GF-D8 (cell line): ENCODE measurements at places on chromosomes 16 and 17.

DNA sequence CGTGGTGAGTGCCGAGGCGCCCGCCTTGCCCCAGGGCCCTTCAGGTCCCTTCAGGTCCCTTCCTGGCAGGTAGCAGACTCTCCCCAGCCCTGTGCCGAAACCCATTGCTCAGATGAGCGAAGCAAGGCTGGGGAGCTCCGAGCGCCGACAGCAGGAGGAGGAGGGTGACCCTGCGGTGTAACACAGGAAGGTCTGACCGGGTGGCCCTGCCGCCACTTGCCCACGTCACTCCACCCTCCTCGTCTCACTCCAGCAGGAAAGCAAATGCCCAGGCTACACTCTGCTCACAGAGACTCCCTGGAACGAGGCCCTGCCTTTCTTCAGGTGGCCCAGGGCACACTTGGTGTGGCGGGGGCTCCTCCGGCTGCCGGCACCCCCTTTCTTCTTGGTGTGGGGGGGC, 57.2 kb downstream of the ACTG1 start:
- DNase-seq, result no peak

DNA sequence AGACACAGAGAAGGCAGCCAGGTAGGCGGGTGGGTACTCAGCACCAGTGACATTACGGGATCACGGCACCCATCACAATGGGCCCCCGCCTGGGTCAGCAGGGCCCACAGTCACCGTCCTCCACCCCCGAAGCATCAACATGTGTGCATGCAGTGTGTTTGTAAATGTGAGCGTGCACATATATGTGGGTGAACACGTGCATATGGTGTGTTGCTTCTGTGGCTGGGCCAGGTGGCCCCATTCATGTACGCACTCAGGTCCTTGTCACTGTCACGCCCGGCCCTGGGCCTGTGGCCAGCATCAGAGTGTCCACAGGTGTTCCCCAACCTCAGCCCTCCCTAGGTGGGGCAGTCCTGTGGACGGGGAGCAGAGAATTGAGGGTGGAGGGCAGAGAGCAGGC, 37.1 kb downstream of the TNFRSF13B start:
- DNase-seq, result no peak

GRCh38 chr16:68202091-68202519, 33.8 kb downstream of the ESRP2 start:
- no peak for DNase-seq

DNA sequence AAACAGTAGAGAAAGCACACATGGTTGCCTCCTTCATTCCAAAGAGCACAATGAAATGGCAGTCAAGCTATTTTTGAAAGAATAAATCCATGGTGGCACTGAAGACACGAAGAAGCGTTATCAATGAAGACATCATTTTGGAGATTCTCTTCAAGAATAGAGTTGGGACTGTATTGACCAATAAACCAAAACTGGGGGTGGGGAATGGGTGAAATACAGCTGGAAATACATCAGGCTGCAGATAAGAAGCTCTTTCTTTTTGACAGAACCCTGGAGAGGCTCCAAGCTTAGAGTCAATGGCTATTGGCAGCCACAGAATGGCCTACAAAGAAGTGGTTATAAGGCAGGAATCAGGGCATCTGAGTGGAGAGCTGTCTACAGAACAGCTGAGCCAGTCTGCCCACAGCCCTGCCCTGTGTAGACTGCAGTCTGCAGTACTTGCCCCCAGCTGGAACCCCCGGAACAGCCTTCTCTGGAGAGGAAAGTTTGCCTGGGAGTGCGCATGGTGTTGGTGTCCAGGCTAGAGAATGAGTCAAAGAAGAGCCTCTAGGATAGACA, 100.4 kb downstream of the STX8 start:
- DNase-seq, result no peak

- DNase-seq, result no peak
These were observed 14.8 kb downstream of the DNAI2 start for GRCh38 chr17:74288785-74289184.

- no peak for DNase-seq
These were observed 27.9 kb downstream of the CCDC57 start for GRCh38 chr17:82184761-82185160.

DNA sequence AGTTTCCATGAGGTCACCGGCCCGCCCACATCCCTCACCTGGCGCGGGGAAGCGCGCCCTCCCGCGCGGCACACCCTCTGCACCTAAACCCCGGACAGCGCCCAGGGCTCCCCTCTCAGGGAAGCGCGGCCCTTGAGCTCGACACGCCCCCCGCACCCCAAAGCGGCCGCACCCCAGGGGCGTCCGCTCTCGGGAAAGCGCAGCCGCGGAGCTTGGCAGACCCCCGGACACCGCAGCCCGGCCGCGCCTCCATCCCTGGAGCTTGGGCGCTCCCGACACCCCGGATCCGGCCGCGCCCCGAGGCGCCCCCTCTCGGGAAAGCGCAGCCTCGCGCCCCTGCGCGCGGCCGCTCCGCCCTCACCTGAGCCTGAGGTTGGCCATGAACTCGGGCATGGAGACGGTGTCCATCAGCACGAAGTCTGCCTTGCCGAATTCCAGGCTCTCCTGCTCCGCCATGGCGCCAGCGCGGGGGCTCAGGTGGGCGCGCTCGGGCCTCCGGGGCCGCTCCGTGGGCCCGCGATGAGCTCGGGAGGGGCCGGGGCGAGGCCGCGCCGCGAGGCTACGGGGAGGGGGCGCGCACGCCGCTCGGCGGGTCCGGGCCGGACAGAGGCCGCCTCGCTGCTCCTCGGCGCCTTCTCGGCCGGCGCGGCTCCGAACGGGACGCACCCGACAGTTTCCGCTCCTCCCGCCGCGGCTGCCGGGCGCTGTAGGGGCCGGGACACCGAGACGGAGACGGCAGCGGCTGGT, at the start of gene MYO1D:
Gene MYO1D (minus strand): TSS at position 708 of the 747 bp plus-strand sequence. CDS start 252 bp downstream, at position 456.
- no peak for DNase-seq

GRCh38 chr17:29578626-29579485, 10.4 kb downstream of the TP53I13 start:
- DNase-seq, result no peak

GRCh38 chr17:78163881-78164747, 4.3 kb upstream of the SYNGR2 start:
- no peak for DNase-seq

- no peak for DNase-seq
These were observed 24.5 kb downstream of the FBXO39 start for GRCh38 chr17:6800422-6801027.

DNA sequence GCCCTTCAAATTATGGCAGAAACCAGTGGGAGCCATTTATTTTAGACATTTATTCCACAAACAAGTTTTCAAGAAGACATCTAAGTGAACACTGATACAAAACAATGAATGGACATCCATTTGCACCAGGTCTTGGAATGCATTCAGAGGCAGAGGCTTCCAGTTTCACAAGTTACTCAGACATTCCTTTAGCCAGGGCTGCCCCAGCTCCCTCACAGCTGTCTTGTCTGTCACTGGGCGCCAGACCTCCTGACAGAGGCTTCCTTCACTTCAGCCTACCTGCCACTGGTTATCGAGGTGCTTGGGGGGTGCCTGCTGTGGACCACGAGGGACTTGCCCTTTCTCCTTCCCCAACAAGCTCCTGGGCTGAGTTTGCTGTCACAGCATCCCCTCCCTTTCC, 19.2 kb downstream of the AQP8 start:
- DNase-seq, result no peak

- DNase-seq, result no peak
These were observed 54.0 kb upstream of the RBFOX1 start for GRCh38 chr16:7278636-7279035.

DNA sequence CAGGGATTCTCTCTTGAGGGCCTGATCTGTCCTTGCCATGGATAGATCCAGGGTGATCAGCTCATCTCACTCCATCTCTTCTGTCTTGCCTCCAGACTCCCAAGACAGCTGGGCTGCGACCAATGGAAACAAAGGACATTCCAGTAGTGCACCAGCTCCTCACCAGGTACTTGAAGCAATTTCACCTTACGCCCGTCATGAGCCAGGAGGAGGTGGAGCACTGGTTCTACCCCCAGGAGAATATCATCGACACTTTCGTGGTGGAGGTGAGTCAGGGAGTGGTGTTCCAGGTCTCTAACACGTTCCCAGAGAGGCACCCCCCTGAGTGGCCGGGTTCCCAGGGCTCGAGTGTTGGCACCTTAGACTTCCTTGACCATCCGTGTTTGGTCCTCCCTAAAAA, 29.5 kb downstream of the PLCD3 start:
- DNase-seq, result no peak

DNA sequence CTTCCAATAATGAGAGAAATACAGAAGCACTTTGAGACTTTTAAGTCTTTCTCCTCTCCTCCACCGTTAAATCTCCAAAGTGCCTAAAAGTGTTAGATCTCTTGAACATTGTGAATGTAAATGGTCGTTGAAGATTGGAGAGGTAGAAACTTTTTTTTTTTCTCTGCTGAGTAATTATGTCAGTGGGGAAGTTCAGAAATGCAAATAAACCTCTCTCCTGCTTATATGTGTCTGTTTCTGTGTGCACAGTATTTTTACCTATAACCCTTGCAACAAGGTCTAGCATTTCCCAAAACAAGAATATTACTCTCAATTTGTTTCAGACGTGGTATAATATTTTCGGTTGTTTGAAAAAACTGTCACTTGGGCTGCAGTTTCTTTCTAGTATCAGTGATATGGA, 833.6 kb upstream of the CDH8 start:
- no peak for DNase-seq

GRCh38 chr16:48381201-48381600, 4.0 kb downstream of the SIAH1 start:
- no peak for DNase-seq

- DNase-seq, result no peak
These were observed 75.9 kb downstream of the IRX6 start for GRCh38 chr16:55399911-55400310.

GRCh38 chr16:64950731-64951130, 171.1 kb downstream of the CDH11 start:
- DNase-seq, result no peak

DNA sequence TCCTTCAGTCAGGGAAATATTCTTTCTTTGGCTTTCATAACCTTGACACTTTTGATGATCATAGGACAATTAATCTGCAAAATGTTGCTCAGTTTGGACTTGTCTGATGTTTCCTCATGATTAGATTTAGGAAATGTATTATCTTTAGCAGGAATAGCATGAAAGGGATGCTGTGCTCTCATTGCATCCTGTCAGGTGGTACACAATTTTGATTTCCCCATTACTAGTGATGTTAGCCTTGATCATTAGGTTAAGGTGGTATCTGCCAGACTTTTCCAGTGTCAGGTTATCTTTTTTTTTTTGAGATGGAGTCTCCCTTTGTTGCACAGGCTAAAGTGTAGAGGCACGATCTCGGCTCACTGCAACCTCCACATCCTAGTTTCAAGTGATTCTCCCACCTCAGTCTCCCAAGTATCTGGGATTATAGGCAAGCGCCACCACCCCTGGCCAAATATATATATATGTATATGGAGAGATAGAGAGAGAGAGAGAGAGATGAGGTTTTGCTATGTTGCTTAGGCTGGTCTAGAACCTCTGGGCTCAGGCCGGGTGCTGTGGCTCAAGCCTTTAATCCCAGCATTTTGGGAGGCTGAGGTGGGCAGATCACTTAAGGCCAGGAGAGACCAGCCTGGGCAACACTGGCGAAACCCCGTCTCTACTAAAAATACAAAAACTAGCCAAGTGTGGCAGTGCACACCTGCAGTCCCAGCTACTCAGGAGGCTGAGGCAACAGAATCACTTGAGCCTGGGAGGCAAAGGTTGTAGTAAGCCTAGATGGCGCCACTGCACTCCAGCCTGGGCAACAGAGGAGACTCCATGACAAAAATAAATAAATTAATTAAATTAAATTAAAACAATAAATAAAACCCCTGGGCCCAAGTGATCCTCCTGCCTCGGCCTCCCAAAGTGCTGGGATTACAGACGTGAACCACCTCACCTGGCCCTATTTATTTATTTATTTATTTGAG, 15.8 kb upstream of the CAVIN1 start:
- DNase-seq, result no peak

GRCh38 chr16:85327731-85328675, 215.7 kb upstream of the CIBAR2 start:
- peak; percentile 76 for DNase-seq

- no peak for DNase-seq
These were observed 43.2 kb downstream of the PIMREG start for GRCh38 chr17:6487251-6488007.

DNA sequence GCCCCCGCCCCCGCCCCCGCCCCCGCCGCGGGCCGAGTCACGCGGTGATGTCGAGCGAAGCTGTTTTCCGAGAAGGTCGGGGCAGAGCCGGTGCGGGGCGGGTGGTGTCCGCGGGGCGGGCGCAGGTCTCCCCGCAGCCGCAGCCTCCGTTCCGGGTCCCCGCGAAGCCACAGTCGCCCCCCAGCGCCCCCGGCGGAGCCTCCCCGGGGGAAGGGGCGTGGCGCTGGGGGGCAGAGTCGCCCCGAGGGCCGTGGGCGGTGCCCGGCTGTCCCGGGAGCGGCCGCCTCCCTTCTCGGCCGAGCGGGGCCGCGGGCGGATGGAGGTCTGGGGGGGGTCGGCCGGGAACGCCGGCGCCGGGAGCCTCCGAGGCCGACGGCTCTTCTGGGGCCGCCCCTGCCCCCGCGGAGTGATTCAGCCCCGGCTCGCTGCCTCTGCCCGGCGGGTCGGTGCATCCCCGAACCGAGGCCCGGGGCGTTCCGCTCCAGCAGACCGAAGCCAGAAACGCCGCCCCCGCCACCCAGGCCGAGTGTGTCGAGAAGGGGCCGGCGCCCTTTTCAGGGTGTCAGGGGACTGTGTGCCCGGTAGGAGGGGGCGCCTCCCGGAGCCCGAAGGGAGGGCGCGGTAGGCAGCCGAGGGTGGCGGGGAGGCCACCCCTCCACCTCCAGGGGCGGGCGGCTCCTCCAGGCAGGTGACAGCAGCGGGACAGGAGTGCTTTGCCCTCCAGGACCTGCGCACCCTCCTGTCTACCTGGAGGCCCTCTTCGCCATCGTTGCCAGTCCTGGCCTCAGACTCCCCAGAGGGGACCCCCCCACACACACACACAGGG, 1.7 kb downstream of the METRNL start:
- DNase-seq, result no peak

DNA sequence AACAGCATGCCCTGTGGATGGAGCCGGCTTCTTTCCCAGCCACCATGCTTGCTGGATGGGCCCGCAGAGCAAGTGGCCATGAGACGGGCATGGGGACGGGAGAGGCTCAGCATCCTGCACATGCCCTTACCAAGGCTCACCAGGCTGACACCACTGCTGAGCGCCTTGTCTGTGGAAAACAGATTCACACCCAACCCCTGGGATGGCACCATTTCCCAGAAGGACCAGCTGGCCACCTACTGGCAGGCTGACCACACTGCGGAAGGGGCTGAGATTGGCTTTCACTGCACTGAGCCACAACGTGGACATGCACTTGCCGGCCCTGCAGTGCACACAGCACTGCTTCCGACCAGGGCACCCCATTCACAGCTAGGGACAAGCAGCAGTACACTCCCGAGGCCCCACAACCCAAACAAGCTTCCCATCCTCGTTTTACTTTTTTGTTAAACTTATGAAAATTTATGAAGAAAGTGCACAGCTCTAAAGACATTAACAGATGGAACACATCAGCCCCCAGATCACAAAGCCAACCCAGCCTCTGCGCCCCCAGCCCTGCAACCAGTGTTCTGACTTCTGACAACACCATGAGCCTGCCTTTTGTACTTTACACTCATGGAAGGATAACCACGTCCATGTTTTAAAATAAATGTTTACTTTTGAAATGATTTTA, 13.9 kb upstream of the KRTAP17-1 start:
- DNase-seq, result no peak
